ENCODE measurements at places on chromosomes 3 and 15.

GRCh38 chr3:45777746-45778386 lies 18.5 kb downstream of the SLC6A20 start:
- no peak for DNase-seq

GRCh38 chr3:27585429-27585828 lies 101.2 kb upstream of the SLC4A7 start:
- no peak for DNase-seq

- DNase-seq = no peak
These were observed 235.4 kb downstream of the XXYLT1 start for GRCh38 chr3:195035345-195036202.

DNA sequence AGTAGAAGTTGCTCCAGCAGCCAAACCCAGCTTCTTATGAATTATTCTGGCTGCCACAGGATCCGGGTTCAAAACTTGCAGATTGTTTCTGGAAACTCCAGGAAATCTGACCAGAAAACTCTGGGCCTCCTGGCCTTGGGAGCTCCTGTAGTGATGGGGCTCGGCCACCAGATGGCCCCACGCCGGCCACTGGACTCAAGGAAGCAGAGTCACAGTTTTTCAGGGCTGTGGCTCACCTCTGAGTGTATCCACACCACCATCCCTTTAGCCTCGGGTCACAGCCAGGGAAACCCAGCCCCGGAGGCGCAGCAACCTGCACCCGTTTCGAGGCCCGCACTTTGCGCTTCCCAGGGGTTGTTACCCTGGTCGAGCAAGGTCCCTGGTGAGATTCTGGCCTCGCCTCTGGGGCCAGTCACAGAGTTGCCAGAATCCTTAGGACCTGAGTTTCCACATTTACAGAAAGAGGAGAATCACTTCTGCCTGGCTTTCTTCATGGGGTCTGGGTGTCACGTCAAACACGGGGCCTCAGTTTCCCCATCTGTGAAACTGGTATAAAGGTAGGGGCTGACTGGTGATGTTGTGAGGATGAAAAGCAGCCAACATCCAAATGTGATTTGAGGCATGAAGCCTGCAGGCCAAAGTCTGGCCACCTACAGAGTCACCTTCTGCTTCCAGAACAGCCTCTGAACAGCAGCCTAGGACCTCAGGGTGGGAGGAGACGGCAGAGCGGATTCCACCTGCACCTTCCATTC lies 53.5 kb upstream of the LCTL start:
- peak; percentile 21 for DNase-seq

DNA sequence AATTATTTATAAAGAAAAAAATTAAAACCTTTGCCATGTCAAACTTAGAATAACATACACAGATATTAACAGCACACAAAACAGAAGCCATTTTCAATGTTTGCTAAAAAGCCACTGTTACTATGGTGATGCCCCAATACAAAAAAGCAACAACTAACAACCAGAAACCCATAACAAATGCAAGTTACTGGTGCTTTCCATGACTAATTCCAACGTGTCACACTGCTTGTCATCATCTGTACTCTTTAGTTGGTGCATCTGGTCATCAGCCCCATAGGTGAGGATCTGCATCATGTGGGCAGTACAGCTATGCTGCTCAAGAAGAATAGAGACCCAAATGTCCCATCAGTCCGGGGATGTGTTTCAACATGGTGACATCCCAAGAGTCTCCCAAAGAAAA lies 52.8 kb downstream of the ATP8B4 start:
- no peak for DNase-seq

DNA sequence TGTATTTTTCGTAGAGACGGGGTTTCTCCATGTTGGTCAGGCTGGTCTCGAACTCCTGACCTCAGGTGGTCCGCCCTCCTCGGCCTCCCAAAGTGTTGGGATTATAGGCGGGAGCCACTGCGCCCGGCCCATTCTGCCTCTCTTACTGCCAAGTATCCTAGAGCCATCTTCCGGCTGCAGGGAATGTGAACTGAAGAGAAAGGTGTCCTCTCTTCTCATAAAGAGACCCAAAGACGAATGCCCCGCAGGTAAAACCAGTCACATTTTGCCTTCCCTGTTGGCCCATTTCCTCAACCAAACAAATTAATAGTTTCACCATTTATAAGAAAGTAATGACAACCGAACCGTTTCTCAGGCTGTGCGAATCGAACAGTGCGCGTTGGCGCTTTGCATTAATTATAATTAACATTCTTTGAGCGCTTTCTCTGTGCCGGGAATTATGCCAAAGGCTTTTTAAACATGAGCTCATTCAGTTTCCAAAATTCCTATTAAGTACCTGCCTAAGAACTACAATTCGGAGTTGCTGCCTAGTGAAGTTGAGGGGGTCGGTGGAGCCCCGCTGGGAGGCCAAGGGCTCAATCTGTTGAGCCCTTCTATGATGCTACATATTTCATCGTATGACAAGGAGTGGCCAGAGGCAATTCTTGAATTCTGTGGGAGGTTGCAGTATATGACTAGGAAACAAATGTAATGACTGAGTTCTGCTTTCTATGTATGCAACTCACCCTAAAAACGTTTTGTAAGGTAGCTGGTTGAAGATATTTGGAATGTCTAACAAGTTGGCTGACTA lies 819 bp upstream of the RPL24 start:
- no peak for DNase-seq

- no peak for DNase-seq
These were observed 212.5 kb upstream of the COL8A1 start for GRCh38 chr3:99425930-99426329.

DNA sequence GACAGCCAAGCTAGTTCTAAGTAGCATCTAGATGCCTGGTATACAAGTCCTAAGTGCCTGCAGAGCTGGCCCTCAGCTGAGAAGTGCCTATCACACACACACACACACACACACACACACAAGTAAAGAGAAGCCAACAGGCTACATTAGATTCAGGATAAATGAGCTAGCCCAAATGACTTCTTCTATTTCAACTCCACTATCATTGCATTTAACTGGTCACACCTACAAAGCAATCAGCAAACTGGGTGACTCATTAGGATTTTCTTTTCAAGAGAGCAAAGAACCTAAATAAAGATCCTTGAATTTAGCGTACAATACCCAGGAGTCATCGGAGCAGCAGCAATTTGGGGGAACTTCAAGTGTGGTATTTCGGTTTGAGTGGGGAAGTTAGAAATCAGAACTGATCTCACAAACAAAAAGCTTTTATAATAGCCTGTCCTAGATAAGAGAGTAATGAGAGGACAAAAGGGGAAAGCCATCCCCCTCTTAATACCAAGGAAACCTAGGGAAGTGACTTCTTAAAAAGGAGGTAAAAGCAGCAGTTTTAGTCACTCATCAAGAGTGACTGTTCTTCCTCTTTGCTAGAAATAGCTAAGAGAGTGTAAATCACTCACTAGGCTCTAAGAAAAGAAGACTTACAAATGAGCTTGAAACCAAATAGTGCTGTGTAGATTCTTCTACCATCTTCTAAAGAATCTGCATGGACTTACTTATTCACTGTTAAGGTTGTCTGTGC lies 112.7 kb downstream of the TNIK start:
- DNase-seq = no peak

GRCh38 chr15:55250941-55251340 lies 38.7 kb downstream of the RAB27A start:
- no peak for DNase-seq

- no peak for DNase-seq
These were observed 411.0 kb upstream of the NR2F2 start for GRCh38 chr15:95919460-95919859.

- DNase-seq = no peak
These were observed 39.4 kb downstream of the CLDN18 start for GRCh38 chr3:138049157-138049919.

DNA sequence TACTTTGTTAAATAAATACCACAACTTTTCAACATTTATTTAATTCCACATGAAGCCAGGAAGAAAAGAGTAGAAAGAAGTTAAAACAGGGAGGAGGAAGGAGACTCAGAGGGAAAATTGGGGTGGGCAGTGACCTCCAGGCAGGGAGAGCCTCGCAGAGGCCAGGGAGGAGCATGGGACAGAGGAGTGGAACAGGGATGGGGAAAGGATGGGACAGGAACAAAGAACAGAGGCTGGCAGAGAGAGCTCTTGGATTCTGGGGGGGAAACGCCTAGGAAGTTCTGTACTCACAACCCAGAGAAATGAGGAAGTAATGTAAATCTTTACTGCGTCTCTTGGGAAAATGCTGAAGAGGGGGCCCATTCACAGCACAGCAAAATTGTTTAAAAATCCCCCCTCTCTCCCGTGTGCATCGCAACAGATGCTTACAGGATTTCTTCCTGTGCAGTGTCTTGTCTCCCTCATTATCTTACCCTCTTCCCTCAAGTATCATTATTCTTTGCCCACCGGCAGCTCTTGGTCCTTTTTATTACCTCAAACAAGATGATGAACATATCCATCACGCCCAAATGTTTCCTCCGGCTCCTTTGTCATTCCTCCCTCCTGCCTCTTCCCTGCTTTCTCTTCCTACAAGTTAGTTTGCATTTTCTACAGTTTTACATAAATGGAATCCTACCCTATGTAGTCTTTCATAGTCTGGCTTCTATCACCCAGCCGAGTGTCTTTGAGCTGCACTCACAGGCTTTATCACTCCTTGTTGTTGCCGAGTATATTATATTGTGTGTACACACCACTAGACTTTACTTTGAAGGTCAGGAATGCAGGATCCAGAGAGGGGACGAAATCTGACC lies 65.5 kb downstream of the ARHGAP31 start:
- DNase-seq = no peak

DNA sequence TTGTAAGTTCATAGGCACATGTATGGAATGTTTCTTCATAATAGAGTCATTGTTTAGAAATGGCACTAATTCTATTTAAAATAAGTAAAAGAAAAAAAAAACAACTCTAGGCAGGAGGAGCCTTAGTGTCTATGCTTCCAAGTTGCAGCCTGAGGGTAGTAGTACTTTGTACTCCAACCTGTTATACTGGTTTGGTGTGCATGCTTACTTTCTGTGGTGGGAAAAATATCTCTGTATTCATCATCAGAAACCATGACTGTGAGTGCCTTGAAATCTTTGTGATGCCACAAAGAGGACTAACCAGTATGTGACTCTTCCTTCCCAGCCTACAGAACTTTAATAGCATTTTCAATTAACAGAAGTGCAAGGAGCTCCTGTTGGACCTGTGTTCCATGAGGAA lies 4.4 kb downstream of the NAALADL2 start:
- DNase-seq = no peak

DNA sequence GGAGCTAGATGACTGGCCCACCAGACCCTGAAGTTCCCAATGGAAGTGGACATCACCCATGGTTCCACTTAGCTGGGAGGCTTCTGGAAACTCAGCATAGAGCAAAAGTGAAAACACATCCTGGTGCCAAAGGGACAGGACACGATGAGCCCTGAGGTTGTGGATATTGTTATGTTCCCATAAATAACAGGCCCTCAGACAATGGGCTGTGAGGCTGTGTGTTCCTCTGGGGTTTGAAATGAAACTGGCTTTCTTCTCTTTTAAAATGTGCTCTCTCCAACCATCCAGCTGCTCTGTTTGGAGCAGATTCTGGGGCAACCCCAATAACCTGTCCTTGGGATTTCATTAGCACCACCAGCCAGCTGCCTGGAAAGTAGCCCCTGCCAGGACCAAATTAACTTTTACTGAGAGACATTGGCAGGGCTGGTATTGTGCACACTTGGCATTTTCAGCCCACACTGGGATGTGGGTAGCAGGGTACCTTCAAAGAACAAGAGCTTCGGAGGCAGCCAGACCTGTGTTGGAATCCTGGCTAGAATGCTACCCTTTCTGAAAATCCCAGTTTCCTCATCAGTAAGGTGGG lies 97.5 kb downstream of the DNAJB8 start:
- no peak for DNase-seq

DNA sequence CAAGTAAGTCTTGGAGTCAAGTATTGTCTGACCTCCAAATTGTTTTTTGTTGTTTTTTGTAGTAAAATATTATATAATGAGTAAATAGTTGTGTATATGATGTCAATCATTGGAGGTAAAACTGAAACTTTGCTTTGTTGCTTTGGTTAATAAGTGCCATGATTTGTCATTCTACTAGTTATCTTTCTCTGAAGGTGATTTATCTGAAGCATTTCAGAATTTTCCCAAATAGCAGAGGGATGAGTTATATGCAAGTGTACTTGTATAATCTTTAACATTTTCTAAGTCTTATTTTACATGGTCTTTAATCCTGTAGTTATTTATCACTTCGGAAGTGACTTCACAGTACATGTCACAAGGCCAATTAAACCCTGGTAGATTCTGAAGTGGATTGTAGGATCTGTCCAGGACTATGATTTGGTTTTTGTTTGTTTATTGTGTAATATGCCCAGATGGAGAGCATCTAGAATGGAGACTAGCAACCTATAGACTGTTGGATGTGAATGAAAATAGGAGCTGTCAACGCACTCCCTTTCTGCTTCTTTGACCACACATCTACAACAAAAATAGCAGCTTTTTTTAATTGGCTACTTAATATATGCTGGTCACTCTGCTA lies 93.1 kb upstream of the SAMMSON start:
- no peak for DNase-seq

- DNase-seq = no peak
These were observed 240.9 kb downstream of the UACA start for GRCh38 chr15:70522323-70522966.

DNA sequence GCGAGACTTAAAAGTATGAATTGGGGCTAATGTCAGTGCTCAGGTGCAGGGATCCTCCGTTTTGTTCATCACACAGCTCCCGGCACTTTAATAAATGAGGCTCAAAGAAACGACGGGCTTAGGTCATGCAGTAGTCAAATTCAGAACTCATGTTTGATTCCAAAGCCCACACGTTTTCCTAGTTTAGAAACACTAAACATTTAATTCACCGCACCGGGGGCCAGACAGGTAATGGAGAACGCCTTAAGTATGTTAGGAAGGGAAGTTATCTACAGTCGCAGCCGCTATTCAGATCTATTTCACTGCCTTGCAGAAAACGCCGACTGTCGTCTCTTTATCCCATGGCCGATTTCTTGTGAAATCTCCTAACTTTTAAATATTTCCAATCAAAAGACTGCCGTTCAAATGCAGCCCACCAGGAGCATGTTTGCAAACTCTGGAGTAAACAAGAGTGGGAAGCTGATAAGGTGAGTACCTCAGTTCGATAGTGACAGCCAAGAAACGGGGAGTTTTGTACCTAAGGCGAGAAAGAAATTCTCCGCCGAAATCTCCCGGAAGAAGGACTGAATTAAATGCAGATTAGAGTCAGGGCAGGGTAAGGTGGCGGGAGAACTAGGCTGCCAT lies 569 bp downstream of the HIGD2B start:
- DNase-seq = no peak

DNA sequence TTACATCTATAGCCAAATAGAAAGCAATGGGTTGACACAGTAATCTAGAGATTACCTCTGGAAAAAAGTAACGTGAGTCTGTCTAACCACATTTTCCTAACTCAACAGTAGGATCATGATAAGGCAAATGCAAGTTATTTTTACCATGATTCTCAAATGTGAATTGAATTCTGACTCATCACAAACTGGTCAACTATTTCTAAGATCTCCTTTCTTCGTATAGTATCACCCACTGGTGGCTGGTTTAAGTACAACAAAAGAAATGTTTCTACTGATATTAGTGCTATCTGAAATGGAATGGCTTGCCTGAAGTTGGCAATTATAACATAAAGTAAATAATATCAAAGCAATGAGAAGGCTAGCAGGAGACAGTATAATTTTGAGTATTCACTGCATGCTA lies 102.2 kb downstream of the ABI3BP start:
- DNase-seq = no peak

GRCh38 chr3:132661101-132661500 lies 972 bp downstream of the UBA5 start:
- no peak for DNase-seq

Data from SHP77 (cell line).